ENCODE measurements at places on chromosomes 1 and 21.

- no peak for DNase-seq
These were observed 27.8 kb downstream of the CDK18 start for GRCh38 chr1:205532026-205532898.

GRCh38 chr1:65250826-65251225 is 58.5 kb upstream of the DNAJC6 start:
- DNase-seq = no peak

GRCh38 chr1:212692774-212693644 is 6.6 kb downstream of the BATF3 start:
- DNase-seq = peak; percentile 67

GRCh38 chr1:153768316-153769181 is 6.7 kb upstream of the SLC27A3 start:
- DNase-seq = no peak

GRCh38 chr1:153513023-153513422 is 22.8 kb downstream of the S100A6 start:
- no peak for DNase-seq

All from MCF 10A (cell line).